ENCODE measurements at places on chromosomes 1 and 21.

GRCh38 chr1:171929121-171929520 is 87.8 kb downstream of the DNM3 start:
- DNase-seq, result no peak

DNA sequence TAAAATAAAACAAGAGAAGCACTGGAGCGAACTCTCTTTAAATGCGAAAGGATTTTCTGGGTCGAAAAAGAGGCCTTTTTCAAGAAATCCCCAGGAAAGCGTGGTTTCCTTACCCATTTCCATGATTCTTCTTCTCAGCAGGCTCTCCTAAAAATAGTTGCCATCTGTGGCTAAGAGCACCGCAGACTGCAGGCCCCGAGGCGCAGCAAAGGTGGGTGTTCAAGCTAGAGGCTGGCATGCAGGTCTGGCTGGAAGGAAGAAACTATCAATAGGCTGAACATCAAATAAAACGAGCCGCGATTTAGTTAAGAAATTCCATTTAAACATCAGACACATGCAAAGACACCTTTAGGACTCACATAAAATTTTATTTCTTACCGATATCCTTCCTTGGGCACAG is 135.1 kb downstream of the ADAMTS1 start:
- no peak for DNase-seq

DNA sequence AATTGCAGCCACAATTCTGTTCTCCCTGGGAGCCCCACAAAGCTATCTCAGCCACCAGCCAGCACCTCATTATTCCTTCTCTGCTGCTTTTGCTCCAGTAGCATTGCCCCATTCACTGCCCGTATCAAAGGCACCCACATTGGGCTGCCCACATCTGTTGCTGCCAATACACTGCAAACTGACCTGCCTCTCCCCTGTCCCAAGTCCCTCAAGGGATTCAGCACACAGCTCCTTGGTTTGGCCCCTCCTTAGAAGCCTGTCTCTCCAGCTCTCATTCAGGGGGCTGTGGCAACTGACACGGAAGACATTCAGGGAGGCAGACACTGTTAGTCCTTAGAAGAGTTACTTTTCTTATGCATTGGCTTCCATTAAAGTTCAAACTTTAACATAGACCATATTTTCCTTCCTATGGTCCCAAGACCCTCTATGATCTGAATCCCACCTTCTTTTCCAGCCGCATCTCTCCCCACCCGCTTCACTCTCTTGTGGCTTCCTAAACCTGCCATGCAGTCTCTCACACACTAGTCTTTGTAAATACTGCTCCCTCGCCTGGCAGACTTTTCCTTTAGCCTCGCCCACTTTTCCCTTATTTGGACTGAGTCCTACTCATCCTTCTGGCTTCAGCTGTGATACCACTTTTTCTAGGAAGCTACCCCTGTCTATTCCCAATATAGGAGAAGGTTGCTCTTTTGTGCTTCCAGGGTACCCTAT is 19.3 kb upstream of the KLHDC8A start:
- no peak for DNase-seq

DNA sequence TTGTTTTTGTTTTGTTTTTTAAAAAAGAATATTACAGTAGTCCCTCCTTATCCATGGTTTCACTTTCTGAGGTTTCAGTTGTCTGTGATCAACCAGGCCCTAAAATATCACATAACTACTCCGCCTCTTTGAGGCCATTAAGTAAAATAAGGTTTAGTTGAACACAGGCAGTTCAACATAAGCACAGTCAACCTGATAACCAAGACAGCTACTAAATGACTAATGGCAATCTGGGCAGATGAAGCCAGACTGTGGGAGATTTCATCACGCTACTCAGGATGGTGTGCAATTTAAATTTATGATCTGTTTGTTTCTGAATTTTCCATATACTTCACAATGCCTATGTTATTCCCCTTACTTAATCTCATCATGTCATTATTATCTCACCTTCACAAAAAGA is 30.1 kb downstream of the LDLRAD1 start:
- DNase-seq, result no peak

- DNase-seq, result peak; percentile 10
These were observed 147.4 kb downstream of the ZNF281 start for GRCh38 chr1:200262326-200262965.

DNA sequence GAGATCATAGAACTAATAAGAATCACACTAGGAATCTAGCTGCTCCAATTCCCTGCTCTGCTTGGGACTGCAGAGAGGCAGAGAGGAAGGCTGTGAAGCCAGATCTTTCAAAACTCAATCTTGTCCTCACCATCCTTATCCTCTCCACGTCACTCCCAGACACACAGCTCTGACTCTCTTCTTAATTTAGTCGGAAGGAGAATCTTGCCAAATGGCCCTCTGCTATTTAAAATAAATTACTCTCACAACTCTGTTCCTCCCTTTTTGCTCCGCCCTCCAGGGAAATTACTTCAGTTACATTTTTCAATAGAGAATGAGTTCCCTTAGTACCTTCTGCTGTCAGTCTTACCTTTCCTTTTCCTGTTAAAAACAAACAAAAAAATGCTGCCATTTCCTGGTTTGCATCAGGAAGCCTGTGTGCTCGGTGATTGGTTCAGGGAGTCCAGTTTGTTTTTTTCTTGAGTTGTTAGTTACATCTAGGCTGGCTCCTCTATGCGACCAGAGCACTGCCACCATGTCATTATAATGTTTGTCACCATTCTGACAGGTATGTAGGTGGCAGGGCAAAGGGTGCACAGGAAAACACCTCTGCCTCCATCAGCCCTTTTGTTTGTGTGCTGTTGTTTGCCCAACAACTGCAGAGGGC is 80.1 kb downstream of the FCRL5 start:
- no peak for DNase-seq

- no peak for DNase-seq
These were observed 469.3 kb downstream of the LTN1 start for GRCh38 chr21:28523367-28523766.

DNA sequence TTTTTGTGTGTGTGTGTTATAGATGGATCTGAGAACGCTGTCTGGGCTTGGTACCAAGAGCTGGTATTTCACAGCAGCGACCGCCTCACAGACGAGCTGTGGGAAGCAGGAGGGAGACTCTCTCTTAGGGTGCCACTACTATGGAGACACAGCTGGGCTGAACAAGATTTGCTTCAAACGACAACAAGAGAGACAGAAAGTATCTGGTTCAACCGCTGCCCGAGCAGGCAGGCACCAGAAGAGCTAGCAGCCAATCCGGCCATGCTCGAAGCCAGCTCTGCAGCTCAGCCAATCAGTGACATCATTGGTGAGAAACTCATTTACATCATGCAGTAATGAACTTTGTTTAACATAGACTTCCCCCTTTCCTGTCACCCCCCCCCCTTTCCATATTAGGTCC is 341.3 kb downstream of the USP25 start:
- no peak for DNase-seq

DNA sequence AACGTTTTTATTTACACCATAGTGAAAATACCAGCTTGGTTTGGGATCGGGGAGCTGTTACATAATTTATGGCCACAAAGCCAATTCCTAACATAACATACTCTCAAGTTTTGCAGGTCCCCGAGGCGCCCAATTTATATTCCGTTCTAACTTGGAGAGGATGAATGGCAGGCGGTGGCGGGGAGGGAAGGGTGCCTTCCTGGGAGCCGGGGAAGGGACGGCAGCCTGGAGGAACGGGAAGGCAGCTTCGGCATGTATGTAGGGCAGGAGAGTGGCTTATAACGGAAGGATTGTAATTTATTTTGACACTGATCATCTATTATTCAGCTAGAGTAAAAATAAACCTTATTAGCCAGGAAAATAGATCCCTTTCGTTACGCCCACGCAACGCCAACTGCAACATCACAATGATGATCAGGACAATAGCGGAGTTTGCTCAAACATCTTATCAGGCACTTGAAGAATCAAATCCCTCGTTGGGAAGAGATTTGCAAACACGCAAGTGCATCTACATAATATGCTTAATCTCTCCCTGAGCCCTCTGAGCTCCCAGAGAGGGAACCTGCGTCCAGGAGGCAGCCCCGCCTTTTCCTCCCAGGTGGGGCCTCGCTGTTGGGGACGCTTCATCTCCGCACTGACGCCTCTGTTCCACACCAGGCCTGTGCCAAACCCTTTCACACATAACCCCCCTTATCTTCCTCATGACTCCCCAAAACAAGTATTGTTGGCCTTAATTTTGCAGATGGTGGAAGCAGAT is 93.7 kb upstream of the C1orf174 start:
- DNase-seq, result no peak

GRCh38 chr1:202085682-202086373 is 36.9 kb upstream of the GPR37L1 start:
- no peak for DNase-seq

DNA sequence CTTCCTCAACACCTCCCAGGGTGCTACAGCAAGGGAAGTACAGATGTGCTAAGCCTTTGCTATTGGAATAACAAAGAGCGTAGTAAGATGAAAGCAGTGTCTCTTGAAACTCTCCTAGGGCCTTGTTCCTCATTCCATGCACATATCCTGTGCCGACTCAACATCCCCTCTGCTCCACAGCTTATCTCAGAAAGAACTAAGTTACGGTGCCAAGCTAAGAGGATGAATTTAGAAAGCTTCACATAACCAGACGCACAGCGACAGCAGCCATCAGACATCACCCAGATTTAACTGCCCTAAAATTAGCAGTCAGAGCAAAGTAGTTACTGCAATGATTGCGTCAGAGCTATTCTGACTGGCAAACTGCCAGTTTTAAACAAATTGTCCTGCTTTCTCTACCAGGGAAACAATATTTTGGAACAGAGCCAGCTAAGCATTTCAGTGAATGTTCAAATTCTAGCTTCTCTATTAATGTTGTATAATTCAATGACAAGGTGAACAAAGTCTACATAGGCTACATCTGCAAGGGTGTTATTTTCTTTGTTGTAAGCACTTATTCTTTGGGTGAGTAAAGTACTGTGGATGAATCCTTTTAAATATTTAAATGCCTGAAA is 9.5 kb downstream of the SIPA1L2 start:
- no peak for DNase-seq

- DNase-seq, result no peak
These were observed 5.2 kb upstream of the AUNIP start for GRCh38 chr1:25864434-25864833.

DNA sequence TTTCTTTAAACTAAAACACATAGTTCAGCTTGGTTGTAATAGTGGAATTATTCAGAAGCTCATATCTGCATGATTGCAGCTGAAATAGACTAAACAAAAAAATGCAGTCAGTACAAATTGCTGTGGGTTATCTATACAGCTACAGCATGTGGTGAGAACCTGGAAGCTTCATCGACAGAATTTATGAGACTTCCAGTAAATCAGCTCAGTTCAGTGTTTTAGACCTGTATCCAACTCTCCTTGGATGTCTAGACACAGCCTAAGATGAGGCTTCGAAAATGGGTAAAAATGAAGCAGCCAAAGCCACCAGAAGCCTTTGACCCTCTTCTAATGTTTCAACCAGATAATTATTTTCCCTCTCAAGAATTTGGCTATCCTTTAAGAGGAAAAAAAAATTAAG is 127.1 kb upstream of the C1orf105 start:
- no peak for DNase-seq

GRCh38 chr1:16451841-16452528 is 11.5 kb downstream of the NECAP2 start:
- DNase-seq, result no peak

- DNase-seq, result peak; percentile 25
These were observed 514 bp downstream of the TPRG1L start for GRCh38 chr1:3625151-3625907.

- no peak for DNase-seq
These were observed 98.5 kb upstream of the CD53 start for GRCh38 chr1:110774398-110774797.

GRCh38 chr1:24987875-24988557 is 57.9 kb upstream of the RUNX3 start:
- DNase-seq, result no peak

DNA sequence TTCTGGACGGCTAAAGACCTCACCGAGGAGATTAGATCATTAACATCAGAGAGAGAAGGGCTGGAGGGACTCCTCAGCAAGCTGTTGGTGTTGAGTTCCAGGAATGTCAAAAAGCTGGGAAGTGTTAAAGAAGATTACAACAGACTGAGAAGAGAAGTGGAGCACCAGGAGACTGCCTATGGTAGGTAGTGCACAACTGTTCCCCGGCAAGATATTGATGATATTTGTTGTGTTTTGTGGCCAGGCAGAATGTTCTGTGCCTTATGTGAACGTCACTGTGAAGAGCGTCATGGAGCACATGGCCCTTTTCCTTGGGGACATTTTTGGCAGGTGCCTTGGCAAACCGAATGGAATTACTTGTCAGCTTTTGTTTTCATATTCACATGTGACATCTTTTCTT is 191.7 kb downstream of the DISC1 start:
- DNase-seq, result no peak

DNA sequence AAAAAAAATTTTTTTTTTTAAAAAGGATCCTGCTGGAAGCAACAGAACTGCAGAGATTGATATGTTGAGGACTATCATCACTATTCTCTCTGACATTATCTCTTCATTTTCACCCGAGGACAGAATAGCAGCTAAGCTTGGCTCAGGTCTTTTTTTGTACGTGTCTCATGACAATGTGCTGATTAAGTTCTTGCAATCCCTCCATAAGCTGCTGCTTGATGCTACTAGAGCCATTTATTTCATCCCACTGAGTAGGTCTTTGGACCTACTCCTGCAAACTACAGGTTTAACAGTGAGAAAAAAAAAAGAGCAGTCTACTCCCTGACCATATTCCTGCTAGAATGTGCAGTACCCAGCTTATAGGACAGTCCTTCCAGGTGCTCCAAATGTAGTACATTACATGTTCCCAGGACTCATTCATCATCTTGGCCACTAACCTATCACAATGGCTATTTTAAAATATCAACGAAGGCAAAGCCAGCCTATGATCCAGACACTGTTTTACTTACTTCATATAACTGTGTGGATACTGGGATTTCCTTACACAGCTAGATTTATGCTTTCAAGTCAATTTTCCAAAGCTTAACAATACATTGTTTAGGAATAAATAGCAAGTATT is 54.1 kb downstream of the ARHGAP29 start:
- no peak for DNase-seq

DNA sequence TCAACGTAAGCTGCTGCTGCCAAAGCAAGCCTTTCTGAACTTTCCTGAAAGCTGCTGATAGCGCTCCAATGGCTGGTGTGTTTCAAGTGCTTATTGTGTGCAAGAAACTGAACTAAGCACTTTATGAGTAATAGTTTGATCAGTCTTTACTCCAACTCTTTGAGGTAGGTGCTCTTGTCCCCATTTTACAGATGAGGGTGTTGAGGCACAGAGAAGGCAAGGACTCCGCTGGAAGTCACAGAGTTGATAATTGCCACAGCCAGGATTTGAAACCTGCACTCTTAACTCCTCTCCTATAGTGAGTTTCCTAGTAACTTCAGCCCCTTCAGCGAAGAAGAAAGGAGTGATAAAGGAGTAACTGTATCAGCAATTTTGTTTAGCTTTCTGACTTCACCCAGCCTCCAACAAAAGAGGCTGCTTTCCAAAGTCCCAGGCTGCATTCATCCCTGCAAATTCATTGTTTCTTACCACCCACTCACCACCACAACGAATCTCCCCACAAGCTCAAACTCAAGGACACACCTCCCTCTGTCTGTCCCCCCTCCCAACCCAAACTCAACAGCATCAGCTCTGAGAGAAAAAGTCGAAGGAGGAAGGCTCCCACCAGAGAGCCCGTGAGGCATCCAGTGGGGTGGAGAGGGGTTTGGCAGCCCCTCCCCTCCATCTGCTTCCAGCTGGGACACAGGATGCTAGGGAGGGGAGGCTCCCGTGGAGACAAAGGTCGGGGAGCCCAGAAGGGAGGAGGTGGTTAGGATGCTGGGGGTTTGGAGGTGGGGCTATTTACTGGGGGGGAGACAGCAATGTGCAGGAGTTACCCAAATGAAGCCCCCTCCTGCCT is 139.6 kb downstream of the NAV1 start:
- no peak for DNase-seq
